ENCODE measurements at places on chromosomes 1 and 21.

DNA sequence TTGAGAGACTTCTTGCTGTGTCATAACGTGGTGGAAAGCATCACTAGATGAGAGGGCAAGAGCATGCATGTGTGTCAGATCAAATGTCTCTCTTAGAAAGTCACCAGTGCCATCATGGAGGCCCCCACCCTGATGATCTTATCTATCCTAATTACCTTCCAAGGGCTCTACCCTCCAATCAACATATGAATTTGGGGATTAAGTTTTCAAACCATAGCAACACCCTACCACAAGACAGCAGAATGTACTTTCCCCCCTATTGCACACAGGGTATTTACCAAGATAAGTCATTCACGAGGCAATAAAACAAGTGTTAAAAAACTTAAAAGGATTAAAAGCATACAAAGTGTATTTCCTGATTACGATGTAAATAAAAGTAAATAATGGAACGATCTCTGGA lies 515.6 kb downstream of the LMO4 start:
- DNase-seq: no peak

DNA sequence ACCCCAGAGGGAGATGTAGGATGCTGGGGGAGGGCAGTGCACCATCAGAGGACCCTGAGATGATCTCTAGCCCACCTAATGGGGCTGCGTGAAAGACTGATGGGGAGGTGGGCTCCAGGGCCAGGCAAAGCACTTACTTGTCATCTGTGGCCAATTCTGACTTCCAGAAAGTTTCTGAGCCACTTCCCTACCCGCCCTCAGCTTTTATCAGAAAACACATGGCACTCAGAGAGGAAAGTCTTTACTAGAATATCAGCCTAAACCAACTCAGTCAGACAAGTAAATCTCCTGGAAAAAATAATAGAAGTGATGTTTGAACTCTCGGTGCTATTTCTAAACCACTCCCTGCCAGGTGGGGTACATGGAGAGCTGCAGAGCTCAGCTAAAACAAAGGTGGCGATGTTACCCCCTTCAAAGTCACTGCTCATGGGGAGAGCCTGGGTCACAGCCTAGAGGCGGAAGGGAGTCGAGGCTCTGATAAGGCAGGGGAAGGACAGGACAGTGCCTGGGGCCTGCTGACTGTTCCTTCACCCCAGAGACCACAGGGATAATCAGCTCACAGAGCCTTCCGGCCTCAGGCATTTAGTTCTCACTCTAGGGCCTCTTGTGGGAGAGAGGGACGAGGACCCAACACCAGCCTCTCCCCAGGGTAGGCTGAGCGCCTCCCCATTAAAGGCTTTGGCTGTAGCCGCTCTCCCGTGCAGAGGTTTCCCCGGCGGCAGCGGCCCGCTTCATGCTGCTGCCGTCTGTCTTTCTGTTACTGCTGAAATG lies 14.2 kb downstream of the SMIM12 start:
- no peak for DNase-seq

DNA sequence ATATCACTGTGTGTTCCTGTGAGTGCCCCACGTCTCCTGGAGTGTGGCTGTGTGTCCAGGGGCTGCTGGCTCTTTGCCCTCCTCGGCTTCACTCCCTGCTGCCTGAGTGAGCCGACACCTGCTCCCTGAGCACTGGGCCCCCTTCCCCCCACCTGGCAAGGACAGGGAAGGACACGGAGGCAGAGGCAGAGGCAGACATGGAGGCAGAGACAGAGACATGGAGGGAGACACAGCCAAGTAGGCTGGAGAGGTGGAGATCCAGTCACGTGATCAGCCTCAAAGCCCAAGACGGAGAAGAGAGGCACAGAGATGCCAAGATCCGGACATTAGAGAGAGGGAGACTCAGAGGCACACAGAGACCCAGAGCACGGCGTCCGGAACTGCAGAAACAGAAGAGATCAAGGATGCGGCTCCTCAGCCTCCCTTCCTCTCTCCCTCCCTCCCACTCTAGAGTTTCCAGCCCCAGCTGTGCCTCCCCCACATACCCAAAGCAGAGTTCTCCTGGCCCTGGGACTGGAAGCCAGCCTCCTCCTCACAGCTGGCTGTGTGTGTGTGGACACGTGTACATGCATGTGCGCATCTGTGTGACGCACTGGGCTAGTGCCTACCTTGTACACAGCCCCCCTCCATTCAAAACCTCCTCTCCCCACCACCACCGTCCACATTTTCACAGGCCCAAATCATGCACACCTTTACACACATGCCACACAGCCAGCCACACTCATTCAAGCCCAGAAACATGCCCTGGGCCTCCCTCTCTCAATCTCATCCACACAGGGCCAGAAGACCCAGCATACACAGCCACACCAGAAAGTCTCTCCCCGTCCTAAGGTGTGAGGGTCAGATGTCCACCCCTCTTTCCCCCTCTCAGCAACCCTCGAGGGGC lies 39.1 kb upstream of the WASF2 start:
- no peak for DNase-seq

DNA sequence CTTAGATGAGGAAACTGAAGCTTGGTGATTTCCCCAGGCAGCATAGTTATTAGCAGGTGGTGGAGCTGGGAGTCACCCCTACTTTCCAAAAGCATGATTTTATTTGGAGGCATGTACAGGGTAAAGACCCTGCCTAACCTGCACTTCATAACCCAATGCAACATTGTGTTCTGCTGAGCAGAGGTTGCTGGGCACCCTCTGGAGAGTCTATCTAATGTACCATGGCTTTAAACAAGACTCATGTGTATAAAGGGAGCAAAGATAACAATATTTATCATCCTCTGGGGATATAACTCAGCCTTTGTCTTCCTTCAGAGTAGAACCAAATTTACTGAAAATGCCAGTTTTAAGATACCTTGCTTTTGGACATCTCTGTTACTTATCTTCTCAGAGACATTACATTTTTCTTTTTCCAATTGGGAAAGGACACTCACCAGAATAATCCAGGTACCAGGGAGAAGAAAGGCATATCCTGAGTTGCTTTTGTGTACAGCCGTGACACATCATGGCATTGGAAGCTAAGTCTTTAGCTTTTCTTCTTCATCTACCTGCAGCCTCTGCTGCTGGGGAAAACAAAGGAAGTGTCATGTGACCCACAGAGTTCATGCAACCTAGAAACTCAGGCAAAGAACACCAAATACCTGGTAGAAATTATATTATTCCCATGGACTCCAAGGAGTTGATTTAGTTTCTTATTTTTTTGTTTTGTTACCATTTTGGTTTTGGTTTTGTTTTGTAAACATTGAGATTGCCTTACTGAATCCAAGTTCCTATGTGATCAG lies 39.6 kb downstream of the ELAVL4 start:
- no peak for DNase-seq

GRCh38 chr1:35588197-35588910 lies 15.2 kb downstream of the TFAP2E start:
- no peak for DNase-seq

GRCh38 chr1:170594066-170594626 lies 62.2 kb downstream of the GORAB start:
- DNase-seq: no peak

- DNase-seq: no peak
These were observed 94.4 kb upstream of the GREM2 start for GRCh38 chr1:240706150-240706935.

DNA sequence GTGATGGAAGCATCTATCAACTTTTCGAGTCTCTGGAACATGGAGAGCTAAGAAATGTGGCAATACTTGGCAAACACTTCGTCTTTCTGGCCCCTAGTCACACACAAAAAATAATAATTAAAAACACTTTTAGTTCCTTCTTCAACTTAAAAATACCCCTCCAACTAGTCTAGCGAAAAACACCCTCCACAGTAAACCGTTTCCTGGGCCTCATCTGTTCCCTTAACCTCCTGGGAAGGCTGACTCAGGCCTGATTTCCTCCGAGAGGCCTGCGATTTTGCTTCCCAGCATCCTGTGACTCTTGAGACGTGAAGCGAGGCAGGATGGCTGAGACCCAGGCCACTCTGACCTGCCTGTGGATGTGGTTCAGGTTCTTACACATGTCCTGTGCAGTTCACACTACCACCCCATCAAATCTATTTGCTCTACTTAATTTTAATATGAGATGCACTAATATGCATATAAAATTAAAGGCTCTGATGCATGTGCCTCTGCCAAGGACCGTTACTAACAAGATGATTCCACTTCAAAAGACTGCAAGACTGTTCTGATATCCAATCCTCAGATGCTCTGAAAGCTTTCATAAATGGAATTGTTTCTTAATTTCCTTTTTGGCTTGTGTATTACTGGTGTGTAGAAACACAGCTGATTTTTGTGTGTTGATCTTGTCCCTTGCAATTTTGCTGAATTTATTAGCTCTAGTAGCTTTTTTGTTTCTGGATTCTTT lies 3.5 kb downstream of the NAV1 start:
- DNase-seq: no peak

DNA sequence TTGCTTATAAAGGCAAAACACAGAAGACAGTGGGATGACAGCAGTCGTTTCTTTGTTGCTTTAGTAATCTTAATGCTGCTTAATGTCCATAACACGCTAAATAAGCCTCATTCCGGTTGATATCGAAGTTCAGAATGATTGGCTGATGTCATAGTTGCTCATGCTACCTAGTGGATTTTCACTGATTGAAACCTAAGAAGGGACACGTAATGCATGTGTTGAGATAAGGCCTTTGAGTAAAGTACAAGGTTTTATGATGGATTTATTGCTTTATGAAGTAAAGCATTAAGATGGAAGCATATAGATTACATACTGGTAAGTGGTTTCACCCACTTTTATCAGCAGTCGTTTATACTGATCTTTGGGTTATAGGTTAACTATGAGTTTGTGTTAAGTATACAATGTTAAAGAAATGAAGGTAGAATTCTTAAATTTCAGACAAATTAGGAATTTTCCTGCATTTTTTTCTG lies 25.1 kb downstream of the IARS2 start:
- no peak for DNase-seq

DNA sequence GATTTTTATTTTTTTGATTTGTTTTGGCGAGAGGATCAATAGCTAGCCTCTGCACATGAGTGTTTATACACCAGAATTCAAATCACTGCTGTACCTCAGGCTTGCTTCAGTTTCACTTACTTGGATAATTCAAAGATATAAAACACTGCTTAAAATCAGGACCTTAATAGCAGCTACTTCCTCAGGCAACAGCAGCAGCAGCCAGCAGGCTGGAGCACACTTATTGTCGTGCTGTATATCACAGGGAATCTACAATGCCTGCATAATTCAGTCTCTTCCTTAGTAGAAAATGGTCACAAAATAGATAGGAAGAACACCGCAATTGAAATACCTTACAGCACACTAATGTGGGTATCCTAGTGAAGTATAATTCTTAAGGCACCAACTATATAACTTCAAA lies 497.3 kb downstream of the NEGR1 start:
- no peak for DNase-seq

DNA sequence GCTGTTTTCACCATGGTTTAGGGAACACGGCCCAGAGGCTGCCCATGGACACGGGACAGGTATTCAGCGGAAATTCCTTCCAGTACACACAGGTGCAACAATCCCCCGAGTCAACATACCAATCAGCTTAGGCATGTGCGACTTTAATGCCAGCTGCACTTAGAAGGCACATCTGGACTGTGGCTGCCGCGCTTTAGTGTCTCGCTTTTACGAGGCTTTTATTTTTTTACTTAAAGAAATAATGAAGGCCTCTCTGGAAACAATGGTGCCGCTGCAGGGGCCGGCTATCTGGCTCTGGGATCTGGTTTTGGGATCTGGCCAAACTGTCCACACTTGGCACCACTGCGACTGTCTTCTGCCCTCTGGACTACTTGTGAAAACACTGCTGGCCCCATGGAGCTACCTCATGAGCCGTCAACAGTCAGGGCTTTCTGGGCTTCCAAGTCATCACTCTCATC lies 55.5 kb downstream of the SLC66A1 start:
- no peak for DNase-seq

DNA sequence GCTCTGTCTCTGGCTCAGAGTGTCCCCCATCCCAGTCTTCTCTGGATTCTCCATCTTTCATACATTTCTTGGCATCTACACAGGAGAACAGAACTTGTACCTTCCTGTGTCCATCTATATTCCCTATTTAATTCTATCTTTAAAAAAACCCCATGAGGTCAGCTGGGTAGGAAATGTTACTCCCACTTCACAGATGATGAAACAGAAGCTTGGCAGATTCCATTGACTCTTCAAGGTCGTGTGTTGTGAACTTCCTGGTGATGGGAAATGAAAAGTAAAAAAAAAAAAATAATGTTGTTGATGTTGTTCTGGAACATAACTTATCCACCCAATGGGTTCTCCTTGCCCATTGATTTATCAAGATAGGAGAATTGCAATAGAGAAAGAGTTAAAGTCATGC lies 8.9 kb downstream of the CHI3L2 start:
- no peak for DNase-seq

DNA sequence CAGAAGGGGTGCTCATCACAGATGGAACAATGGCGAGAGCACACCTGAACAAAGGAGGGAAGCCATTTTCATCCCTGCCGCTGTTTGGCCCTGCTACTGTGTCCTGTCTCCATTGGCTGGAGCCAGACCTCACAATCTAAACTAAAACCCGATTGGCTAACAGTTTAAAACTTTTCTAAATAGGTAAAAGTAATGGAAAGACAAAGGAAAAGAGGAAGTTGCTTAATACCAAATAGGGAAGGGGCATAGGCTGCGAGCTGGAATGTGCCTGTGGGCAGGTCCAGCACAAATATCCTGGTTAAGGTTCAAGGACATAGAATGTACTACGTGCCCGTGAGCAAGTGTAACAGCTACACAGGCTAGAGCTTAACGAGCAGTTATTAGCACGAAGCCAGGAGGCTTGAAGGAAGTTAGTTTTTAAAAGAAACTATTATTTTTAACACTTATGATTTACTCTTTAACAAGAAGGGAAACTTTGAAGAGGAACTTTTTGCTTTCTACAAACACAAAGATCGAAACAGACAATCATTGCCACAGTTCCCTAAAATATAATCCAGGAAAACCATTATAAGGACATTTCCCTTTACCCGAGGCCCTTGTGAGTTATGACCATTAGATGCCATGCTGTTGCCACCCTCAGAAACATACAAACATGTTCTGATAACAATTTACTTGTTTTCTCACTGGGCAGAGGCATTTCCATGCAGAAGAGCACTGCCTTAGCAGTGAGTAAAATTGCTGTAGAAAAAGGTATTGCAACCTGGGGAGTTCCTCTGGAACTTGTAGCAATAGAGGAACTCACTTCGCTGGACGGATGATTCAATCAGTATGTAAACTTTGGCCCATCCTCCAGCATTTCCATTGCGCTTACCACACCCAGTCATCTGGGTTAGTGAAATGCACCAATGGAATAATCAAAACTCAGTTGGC lies 4.8 kb upstream of the PTTG1IP start:
- DNase-seq: no peak

DNA sequence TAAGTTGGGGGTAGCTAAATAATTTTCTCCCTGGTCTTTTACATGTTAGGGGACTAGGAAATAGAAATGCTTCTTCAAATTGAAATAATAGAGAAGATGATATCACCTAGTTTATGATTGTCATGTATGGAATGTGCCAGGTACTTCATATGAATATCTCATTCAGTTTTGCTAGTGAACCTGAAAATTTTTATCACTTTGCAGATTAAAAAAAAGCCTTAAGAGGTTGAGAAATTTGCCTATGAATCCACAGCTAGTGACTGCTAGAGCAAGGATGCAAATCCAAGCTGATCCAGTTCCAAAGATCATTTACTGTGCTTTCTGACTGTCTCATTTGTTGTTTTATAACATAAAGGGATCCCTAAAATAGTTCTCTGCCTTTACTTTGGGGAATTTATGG lies 24.7 kb downstream of the RNF2 start:
- DNase-seq: no peak

Data from Panc1 (cell line).